Hematopoietic multipotent progenitor cell treated with erythropoietin and hydrocortisone succinate and interleukin-3 and kit ligand, for 17 days (in vitro differentiated cells): ENCODE measurements at places on chromosomes 4 and X.

- no peak for DNase-seq
These were observed 50.0 kb downstream of the GALNT7 start for GRCh38 chr4:173218411-173219125.

DNA sequence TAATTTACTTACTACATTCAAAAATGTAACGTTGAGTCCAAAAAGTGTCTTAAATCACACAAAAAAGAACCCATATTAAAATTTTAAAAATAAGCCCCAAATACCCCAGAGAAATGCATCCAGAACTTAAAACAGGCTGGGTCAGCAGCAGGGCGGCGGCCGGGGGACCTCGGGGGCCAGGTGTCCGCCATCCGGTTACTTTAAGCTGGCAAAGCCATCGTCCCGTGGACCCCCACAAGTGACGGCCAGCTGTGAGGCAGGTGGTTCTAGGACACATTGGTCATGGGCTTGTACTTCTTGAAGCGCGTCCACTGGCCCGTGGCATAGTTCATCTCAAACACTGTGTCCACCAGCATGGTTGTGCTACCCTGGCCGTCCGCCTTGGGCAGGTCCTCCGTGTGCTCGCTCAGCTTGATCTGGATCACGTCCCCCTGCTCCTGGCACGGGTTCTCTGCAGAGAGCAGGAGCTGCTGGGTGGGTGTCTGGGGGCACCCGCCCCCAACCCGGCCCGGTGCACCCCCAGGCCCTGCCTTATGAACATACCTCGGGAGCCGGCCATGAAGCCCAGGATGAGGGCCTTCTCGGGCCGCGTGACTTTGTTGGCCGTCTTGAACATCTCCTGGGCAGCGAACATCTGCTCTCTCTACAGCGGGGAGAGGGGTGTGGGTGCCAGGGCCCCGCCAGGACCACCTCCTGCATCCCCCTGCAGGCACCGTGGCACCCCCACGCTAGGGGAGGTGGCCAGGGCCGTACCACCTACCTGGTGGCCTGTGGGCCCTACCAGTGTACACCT, 25.5 kb downstream of the NELFA start:
- DNase-seq, result no peak

DNA sequence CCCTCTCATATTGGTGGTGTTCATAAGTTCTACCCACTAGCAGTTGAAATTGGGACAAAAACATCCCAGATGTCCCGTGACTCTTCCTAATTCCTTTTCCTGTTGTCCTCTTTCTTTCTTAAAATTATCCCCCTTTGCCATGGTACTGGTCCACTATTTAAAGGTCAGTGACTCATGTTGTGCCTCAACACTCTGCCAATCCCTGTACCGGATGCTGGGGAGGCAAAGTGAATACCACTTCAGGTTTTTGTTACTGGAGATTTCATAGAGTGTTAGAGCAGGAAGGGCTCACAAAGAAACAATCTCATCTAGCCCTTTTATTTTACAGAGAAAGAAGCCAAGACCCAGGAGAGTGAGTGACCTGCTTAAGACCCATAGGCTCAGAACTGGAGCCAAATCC, 24.6 kb downstream of the SEPTIN11 start:
- no peak for DNase-seq

DNA sequence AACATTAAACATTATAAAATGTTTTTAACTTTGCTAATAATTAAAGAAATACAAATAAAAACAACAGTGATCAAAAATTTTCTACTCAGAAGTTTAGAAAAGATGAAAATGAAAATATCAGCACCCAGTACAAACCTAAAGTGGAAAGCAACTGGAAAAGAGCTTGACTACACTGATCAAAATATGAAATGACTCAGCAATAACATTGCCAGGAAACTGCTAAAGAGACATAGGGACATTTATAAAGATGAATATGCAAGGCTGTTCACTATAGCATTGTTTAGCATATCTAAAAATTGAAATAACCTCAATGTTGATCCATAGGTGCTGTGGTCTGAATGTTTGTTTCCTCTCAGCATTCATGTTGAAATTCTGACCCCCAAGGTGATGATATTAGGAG, 88.5 kb upstream of the NOCT start:
- no peak for DNase-seq

DNA sequence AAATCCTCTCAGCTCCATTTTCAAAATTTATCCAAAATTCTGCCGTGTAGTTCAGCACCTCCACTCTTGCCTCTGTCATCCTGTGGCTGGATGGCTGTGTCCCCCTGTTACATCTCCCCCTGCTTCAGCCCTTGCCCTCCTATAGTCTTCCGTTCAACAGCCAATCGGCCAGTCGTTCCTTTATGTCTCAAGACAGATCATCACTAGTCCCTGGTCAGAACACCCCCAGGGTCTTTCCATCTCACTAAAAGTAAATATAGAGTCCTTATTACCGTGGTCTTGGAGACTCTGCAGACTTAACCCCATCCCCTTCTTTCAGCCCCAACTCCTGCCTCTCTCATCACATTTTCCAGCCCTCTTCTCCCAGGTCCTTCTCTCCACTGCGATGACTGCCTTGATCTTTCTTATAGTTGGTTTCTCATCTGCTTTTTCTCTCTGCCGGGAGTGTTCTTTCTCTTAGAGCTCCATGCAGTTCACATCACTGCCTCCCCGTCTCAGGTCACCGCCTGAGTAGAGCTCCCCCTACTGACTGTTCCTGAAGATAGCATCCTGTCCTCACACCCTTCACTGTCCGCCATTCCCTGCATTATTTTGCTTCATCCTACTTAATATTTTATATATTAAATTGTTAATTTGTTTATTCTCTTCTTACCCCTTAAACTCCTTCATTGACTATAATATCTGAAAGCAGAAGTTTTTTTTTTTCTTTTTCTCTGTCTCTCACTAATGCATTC, 736.9 kb upstream of the MAGEB2 start:
- DNase-seq, result no peak

DNA sequence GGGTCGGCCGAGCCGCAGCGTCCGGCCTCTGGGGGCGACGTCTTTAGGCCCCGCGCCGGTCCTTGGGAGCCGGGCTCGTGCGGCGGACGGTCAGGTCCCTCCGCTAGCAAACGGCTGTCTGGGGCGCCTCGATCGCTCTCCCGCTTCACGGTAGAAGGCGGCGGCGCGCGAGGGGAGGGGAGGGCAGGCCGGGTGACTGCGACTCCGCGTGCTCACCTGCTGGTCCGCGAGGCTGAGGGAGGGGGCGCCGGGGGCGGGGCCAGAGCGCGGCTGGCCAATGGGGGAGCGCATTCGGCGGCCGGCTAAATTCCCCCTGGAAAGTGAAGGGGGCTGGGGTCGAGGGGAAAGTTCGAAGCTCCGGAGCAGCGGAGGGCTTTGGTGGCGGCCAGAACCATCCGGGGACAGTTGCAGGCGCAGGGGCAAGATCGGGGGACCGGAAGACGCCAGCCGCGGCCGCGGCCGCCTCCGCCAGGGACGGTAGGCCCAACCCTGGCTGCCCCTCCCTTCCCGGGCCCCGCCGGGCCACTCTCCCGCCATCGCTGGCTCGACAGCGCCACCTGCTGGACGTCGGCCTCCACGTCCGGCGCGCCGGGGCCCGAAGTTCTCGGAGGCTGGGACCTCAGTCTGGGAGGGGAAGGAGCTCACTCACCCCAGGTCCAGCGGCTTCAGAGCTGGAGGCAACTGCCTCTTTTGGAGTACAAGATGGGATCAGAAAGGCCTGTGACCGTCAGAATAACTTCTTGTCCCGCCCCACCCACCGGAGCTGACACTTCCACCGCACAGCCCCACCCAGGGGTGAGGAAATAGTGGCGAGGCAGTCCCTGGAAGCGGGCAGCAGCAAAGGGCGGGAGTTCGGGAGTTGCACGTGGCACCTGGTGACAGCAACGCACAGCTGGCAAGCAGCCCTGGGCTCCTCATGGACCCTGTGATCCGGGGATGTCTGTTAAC, 49.9 kb downstream of the ELF4 start:
- DNase-seq, result peak; percentile 81

DNA sequence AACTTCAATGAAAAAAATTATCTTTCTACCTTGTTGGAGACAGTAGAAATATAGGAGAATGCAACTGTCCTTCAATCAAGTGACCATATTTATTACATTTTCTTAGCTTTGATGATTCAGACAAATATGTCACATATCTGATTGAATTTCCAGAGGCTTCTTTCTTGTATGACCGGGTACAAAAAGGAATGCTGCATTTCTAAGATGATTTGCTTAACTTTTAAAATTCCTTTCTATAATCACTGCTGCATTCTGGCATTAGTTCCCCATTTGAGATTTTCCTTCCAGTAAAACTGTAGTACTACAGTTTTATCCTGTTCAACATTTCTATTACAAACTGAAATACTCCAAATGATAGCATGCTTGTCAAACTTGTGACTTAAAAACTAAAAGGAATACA, 5.2 kb downstream of the MFSD8 start:
- DNase-seq, result no peak

- no peak for DNase-seq
These were observed 19.1 kb downstream of the EIF4E start for GRCh38 chr4:98909646-98910401.

GRCh38 chr4:187711586-187711985, 284.0 kb upstream of the ZFP42 start:
- DNase-seq, result no peak

DNA sequence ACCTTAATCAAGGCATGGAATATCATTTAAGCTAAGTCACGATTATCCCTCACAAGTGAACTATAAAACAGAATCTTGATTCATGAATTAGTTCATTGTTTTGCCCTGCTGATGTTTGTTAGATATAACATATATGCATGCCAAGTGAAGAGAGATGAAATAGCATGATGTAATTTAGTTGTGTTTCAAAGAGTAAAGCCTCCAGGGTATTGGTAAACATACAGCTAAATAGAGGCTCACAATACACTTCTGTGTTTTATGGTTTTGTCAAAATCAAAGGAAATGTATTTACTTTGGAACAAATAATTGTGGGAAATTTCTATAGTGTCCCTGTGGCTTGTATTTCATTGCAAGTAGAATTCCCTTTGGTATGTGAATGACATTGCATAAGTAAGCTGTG, 69.0 kb upstream of the LEF1 start:
- DNase-seq, result no peak

GRCh38 chr4:75858721-75859120, 43.5 kb downstream of the PPEF2 start:
- no peak for DNase-seq

- DNase-seq, result no peak
These were observed 42.9 kb downstream of the MOB1B start for GRCh38 chr4:70945046-70945445.

- DNase-seq, result no peak
These were observed 32.3 kb upstream of the BBS12 start for GRCh38 chr4:122700178-122700725.

- no peak for DNase-seq
These were observed 40.5 kb downstream of the ANXA5 start for GRCh38 chr4:121656269-121656641.

DNA sequence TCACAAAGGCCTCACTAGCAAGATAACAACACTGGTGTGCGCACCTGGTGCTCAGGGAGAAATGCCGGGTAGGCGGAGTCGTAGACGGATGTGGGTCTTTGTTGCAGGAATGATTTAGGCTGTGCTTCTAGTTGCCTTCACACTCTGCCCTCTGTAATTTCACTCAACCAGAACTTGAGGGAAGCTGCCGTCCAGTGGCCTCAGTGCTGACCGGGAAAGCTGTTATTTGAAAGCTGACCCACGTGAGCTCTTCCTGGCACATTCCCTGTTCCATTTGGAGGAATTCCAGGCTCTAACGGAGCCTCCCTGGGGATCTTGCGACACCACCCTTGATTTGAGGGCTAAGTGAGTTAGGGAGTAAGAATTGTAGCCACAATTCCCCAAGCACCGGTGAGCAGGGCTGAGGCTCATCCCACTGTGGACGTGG, 15.9 kb downstream of the SH3TC1 start:
- no peak for DNase-seq

GRCh38 chr4:11495818-11496217, 67.1 kb upstream of the HS3ST1 start:
- no peak for DNase-seq

GRCh38 chr4:113785781-113786180, 24.2 kb upstream of the CAMK2D start:
- DNase-seq, result no peak

DNA sequence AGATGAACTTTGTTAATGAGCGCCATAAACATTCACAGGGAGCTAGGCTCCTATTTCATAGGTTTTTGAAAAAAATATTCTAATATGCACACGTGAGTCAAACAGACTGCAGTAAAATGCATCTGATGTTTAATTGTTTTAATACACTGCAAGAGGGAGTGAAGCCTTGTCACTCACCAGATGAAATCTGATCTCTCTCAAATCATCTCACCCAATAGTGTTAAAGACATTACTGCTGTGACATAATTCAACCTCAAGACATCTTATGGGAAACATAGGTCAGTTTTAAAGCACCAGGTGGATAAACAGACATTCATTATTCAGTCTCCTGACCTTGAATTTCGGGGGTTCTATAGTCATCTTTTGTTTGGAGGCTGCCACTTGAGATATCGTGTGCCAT, 148.3 kb downstream of the MAML3 start:
- DNase-seq, result no peak

DNA sequence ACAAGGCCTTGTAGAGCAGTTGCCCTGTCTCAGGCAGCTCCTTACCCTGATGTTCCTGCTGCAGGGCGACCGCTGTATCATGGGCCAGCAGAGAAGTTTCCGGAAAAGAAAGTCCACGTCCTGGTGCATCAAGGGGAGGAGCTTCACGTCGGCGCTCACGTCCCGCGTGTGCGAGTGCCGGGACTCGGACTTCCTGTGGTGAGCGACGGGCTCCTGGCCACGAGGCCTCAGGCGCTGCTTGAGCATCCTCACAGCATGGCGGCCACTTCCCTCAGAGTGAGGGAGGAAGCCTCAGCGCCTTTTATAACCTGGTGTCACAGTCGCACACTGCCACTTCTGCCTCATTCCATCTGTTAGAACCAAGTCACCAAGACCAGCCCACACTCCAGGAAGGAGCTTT, 225.5 kb downstream of the AFAP1 start:
- DNase-seq, result no peak

- no peak for DNase-seq
These were observed 310.7 kb downstream of the STK32B start for GRCh38 chr4:5361968-5362367.

DNA sequence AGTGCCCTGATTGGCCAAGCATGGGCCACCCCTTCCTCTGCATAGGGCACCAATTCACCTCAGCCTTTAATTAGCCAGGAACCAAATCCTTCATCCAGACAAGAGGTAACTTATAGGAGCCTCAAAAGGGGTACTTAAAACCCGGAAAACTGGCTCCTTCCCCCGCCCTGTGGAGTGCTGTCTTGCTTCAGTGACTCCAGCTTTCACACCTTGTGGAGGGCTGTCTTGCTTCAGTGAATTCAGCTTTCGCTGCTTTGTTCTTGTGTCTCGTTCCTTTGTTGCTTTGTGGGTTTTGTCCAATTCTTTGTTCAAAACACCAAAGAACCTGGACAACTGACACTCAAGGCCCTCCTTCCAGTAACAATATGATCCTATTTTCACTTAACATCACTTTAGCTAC, 82.2 kb upstream of the FRG1 start:
- no peak for DNase-seq

DNA sequence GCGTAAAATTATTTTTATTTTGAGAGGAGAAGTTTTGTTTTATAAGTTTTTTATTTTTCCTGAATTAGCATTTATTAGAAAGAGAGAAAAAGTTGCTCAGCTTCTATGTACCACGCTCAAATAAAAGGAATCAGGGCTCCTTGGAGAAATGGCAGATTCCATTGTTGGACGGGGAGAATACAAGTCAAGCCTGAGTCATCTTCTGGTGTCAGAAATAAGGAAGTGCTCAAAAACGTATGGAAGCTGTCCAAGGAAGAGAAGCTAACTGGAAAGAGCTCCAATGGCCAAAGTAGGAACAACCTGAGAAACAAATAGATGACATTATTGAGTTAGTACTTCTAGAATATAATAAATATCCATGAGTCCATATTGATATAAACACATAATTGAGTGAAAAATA, 89.3 kb upstream of the NEIL3 start:
- no peak for DNase-seq

- DNase-seq, result no peak
These were observed 330.2 kb downstream of the PTTG2 start for GRCh38 chr4:38290366-38290765.
